Mucosa of gallbladder (tissue), 1 donor: ENCODE measurements at places on chromosomes 3 and 15. TPM values are rescaled to one million over a fixed set of nuclear protein-coding genes. Genes with fewer than 3 reads are reported as not detected.

- DNase-seq: no peak
Measured at GRCh38 chr3:188533612-188534357, 379.8 kb downstream of the LPP start.

GRCh38 chr3:24521420-24522145, 26.9 kb upstream of the THRB start:
- peak; percentile 13 for DNase-seq

DNA sequence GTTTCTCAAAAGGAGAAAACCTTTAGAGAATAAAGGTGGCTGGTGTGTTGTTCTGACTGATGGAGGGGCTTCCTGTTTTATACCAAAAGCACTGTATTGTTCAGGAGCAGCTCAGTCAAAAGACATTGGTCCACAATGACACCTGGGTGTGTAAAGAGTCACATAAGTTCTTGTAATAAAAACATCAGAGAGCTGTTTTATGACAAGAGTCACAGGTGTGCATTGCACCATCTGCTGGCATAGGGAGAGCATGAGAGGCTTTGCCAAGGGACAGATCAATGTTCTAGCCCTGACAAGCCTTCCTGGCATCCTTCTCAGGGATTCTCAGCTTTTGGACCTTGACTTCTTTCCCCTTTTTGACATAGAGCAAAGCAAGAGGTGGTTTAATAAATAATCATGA, 20.4 kb downstream of the ARPP21 start:
- peak; percentile 51 for DNase-seq

DNA sequence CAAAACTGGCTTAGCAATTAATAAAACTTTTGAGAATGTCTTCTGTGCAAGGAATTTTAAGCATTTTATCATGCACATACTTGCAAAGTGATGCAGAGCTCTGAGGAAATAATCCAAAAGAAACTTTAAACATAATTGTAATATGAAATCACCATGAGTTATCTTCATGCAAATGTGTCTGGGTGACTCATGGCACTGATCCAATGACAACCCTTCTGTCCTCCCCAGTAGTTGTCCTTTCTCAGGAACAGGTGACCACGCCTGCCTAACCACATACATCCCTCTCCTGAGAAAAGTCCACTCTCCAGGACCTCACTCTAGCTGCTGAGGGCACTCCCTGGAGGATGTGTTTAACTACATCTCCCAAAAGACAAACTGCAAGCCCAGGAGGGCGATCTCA, 530.6 kb upstream of the IL12A start:
- DNase-seq: no peak

- no peak for DNase-seq
Measured at GRCh38 chr15:61702224-61703020, 357.8 kb downstream of the VPS13C start.

DNA sequence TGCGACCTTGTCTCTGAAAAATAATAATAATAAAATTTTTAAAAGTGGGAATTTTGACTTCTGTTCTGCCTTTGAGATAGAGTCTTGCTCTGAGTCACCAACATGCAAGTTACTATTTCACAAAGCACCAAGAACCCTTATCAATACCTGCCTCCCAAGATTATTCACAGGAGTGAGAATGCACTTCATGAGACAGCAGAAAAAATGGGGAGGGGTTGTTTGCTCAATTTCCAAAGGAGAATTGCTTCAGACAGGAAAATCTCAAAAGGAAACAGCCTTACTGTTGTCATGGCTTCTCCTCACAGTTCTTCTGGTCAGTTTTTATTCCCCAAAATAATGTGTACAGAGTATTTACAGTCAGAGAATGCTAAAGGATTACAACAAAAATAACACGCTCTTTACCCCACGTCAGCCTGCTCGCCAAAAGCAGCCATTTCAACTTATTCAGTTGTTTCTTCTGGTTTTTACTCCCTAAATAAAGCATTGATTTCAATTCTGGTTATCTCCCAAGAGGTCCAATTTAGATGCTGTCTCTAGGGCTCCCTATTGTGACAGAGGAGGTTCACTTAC, 89.0 kb downstream of the PPCDC start:
- no peak for DNase-seq

DNA sequence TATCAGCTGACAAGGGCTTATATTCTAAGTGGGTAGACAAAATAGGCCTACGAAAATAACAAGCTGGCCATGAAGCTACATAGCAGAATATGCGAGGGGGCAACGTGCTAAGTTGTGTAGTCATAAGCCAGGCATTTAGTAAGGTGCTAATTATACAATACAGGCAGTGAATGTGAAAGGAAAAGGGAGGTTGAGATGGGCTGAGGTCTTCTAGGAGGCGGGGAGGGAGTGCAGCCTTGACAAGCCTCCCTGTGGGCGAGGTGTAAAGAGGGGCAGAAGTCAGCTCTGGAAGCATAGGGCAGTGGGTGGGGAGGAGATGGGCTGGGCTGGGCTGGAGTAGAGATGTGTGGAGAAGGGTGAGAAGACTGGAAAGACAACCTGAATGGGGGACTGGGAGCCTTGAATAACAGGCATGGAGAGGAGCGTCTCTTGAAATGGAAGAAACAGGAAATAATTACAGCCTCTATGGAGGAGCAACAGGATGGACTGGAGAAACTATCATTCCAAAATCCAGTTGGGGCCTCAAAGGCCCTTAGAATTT, 1.2 kb downstream of the TIGIT start:
- DNase-seq: no peak

DNA sequence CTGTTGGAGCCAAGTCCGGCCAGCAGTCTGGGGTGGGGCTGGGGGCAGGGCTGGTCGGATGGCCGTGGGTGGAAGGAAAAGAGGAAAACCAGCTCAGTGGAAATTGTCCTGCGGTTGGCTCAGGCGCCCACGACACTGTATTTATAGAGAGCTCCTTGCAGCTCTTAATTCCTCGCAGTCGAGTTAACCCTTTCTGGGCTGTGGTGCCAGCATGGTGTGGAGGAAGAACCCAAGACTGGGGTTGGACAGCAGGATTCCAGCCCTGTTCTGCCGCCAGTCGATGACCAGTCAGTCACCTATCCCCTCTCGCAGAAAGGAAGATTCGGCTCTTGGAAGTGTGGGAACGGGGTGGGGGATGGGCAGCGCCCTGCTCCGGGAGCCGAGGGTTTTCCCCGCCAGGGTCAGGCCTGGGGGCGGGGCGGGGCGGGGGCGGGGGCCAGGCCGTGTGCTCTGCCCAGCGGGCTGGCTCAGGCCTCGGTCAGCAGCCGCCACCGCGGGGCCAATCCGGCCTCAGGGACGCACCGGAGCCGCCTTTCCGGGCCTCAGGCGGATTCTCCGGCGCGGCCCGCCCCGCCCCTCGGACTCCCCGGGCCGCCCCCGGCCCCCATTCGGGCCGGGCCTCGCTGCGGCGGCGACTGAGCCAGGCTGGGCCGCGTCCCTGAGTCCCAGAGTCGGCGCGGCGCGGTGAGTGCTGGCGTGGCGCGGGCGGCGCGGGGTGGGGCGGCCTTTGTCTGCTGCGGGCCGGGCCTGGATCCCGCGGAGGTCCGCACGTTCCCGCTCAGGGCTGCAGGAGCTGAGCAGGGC, at the start of gene CD276:
TSS of gene CD276 (plus strand) at position 607 of the 804 bp plus-strand sequence. CDS start 15,257 bp downstream, outside the sequence.
- peak; percentile 72 for DNase-seq

DNA sequence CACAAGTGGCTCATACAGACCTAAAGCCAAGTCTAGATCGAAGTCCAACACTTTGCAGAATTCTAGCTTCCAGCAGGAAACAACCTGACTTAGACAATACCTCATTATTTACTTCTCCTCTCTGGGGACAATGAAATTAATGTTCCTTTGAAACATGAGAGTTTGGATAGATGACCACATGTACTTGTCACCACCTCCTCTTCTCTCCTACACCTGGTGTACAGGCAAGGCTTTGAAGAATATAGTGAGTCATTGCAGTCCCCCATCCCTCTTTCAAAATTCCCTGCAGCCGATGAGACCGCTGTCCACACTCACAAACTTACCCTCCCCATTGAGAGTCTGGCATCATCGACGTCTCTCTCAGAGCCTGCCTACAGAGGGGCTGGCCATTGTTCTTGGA, 189.0 kb upstream of the HES1 start:
- DNase-seq: no peak

B2M gene
- 2,061 TPM for total RNA-seq

TMOD2 gene
- 14.0 TPM for total RNA-seq

ISY1 gene
- total RNA-seq: 23.6 TPM
